Activated CD4-positive, alpha-beta T cell treated with anti-CD3 and anti-CD28 coated beads, Interleukin-2, amount 50 U/mL, for 24 hours (primary cell): ENCODE measurements at places on chromosomes 5 and 9.
A peak's percentile ranks its signal among the peaks of the same experiment; 100 is the strongest.

DNA sequence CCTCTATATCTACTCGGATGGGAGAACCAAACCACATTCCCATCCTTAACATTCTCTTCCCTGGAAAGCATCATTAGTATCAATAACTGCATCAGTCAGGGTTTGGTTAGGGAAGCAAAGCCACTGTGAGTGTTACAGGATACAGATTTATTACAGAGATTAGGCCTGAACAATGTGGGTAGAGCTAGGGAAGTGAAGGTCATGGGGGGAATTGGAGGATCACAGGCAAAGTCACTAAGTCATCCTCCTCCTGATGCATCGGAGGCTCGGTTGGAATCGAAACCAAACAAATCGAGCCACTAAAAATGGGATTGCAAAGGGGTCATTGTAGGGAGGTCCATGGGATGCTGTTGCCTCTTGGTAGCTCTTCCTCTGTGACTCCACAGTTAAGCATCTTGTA is 61.8 kb upstream of the ZBTB43 start:
- no peak for DNase-seq

DNA sequence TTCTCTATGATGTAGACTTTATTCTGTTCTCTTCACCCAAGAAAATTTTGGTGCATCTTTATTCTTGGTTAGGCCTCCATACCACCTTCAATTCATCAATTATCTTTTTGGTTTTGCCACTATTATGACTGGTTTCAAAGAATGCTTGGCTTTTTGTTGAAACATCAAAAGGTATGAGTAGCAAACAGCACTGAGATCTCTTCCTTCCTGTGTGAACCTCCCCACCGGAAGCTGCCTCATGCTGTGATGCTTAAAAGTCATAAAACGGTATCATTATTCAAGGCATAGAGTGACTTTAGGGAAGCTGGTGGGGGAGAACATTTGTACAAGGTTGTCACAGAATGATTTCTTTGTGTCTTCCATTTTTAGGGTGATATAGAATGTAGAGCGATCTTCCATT is 70.6 kb downstream of the IQGAP2 start:
- DNase-seq, result peak; percentile 17

DNA sequence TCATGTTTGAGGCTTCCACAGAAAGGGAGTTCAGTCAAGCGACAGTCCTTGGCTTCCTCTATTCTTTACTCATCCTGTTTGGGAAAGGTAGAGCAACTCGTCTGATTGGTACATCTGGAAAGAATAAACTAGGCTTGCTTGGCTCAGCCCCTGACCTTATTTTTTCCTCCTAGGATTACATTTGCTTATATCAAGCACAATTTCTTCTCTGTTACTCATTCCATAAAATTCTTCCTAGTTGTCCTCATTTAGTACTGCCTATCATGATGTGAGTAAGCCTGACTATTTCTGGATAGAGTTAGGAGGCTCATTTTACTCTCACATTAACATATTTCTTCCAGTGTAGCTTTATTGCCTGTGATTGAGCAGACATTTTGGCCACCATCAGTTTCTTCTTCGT is 10.9 kb upstream of the CARNMT1 start:
- no peak for DNase-seq

- DNase-seq, result no peak
Measured at GRCh38 chr5:96838201-96839070, 30.7 kb upstream of the ERAP1 start.

DNA sequence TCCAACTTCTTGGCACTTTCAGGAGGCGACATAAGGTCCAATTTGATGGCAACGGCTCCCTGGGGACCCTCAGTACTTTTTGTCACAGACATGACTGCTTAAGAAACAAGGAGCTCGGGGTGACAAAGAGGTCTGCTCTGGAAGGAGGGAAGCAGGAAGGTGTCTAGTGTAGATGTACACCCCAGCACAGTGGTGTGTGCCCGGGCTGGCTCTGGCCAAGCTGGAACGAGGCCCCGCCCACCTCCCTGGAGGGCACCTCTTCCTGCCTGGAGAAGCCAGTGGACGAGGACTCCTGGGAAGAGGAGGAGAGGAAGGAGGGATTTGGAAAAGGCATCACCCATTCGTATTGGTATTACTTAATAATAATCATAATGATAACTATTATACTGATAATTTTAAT is at the start of gene SLC36A2:
TSS of gene SLC36A2 (minus strand) at position 191 of the 400 bp plus-strand sequence. CDS start at position 92, 99 bp downstream.
- no peak for DNase-seq

GRCh38 chr5:150052226-150052955 is 34.0 kb downstream of the CSF1R start:
- DNase-seq, result no peak

GRCh38 chr5:137181667-137182066 is 317.5 kb downstream of the SPOCK1 start:
- no peak for DNase-seq

DNA sequence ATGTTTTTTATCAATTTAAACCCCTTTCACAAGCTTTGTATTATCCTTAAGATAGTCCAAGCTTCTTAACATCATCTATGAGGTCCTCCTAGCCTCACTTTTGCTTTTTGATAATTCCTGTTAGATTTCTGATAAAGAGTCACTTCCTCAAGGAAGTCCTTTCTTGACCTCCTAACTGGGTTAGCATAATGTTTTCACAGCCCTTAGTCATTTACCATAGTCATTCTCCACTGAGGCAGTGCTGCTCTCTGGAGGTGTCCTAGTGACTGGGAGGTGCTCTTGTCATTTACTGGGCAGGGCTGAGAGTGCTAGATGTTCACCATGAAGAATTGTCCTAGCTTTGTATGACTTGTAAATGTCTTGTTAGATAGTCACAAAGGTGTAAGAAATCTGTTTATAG is 26.4 kb downstream of the TNPO1 start:
- no peak for DNase-seq

DNA sequence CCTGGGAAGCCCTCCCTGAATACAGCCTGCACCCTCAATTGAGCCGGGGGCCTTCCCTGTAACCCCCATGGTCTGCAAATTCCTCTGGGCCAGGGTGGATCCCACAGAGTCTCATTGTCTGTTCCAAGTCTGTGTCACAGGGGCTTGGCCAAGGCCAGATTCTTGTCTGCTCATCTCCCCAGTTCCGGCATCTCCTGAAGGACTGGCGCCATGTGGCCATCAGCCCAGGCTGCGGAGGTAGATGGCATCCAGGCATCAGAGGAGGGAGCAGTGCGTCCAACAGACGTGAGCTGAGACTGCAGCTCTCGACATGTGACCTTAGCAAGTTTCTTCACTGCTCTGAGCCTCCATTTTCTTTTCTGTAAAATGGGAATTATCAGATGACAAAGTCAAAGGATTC is 37.3 kb upstream of the RPL26L1 start:
- DNase-seq, result no peak

DNA sequence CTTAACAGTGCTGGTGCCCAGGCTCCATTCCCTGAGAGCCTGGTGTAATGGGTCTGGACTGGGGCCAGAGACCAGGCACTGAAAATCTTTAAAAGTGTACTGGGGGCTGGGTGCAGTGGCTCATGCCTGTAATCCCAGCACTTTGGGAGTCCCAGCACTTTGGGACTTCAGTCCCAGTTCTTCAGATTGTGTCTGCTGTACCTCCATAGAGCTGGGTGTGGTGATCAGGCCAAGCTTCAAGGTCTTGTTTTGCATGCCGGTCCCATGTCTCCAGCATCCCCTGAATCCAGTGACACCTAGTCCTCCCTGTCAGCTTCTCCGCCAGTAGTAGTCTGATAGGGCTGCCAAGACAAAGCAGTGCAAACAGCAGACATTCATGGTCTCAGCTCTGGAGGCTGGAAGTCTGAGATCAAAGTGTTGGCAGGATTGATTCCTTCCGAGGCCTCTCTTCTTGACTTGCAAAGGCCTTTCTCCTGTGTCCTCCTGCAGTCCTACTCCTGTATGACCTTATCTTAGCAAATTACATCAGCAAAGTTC is 108.2 kb downstream of the SYK start:
- DNase-seq, result no peak

GRCh38 chr9:125495172-125496119 is 211.6 kb downstream of the MAPKAP1 start:
- no peak for DNase-seq

GRCh38 chr9:92736563-92737215 is 27.9 kb downstream of the BICD2 start:
- DNase-seq, result no peak

DNA sequence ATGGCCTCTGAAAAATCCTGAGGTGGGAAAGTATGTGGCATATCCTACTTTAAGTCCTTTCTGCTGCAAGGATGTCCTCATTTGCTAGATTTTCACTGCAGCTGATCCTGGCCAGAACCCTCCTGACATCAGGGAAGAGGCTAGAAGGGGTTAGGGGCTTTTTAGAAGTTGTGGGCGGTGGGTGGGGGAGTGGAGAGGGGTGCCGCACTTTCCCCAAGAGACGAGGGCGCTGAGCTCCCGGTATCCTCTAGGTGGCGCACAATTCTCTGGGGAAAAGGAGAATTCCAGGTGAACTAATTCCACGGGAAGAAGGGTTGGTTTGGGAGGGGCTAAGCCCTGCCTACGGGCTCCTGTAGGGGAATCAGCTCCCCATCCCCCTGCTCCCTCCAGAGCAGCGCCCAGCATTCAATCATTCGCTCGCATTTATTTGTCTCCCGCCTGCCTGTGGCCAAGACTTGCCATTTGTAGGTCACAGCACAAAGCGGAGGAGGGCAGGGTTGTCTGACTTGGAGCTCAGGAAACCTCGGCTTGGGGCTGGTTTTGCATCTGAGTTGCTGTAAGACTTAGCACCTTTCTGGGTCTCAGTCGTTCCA is 42.9 kb upstream of the HAND1 start:
- no peak for DNase-seq

DNA sequence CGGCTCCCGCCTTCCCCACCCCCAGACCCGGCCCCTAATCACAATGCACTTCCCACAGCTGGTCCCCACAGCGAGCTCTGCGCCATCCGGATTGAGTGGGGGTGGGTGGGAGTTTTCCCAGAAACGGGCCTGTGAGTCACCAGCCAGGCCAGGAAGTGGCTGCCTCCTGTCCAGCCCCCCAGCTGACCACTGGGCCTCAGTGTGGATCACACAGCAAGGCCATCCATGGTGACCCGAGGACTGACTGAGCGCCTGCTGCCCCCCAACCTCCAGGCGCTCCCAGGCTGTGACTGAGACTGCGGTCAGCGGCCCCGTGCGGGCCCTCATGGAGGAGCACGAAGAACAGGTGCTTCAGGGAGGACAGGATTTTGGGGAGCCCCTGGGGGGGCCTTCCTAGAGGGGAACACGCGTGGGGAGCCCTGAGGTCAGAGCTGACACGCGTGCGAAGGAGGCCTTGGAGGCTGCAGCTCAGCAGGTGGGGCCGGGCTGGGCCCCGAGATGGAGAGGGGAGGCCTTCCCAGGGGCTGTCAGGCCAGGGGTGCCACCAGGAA is 48.3 kb upstream of the EGFL7 start:
- DNase-seq, result no peak

DNA sequence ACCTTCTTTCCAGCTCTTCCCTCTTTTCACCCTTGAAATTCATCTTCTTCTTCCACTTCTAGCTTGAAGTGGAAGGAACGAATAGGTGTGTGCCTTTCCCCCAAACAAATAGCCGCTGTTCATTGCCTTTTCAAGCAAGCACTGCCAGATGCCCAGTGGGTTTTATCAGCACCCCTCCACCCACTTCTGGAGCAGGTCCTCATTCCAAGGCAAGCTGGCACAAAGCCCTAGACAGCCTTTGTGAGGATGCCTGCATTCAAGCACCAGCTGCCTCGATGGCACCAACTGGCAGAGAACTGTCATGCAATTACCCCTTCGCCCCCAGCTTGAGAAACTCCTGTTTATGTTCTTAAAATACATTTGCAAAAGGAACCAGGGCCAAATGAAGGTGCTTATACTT is 36.5 kb downstream of the SERINC5 start:
- DNase-seq, result no peak
